ENCODE measurements at places on chromosomes 6 and 20.

DNA sequence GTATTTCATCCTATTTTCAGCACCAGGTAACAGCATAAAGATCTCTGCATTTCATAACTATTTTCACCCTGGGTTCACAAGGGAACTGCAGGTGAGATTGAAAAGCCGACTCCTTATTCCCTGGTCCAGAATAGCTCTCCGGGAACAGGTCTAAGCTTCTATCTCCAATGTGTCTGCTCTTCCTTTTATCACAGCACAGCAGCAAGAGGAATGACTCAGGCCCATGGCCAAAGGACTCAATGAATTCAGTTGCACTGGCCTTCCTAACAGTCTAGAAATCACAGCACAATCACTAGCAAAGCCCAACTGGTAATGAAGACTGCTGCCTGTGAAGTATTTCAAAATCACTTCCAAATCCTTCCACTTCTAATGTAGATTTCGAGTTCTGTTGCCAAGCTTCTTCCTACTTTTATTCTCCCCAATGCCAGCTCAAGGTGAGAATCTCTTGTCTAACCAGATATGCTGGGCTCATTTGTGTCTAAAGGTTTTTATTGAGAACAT is 30.7 kb downstream of the HMGN3 start:
- DNase-seq: no peak

GRCh38 chr6:52616059-52616690 is 39.3 kb upstream of the TRAM2 start:
- no peak for DNase-seq

DNA sequence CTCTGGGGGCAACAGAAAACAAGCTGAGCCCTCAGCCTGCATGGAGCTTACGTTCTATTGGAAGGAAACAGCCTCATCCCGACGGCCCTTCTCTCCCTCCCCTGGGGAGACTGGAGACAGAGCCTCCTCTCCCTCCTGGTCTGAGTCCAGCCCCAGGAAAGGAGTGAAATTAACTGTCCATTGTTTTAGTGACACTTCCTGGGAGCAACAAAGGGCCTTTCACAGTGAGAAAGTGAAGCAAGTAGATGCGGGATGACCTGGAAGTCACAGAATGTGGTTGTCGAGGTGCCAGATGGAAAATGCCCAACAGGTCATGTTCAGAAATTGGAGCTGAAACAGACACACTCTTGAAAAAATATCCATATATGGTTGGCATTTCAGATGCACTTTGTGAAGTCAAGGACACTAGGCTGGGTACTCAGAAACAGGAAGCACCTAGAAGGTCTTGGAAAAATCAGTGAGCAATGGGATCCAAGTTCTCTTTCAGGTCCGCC is 77.8 kb downstream of the TFAP2C start:
- no peak for DNase-seq

- DNase-seq: no peak
Measured at GRCh38 chr6:146542881-146543210, 787 bp upstream of the RAB32 start.

GRCh38 chr20:17838921-17839320 is 129.7 kb downstream of the SNX5 start:
- no peak for DNase-seq

DNA sequence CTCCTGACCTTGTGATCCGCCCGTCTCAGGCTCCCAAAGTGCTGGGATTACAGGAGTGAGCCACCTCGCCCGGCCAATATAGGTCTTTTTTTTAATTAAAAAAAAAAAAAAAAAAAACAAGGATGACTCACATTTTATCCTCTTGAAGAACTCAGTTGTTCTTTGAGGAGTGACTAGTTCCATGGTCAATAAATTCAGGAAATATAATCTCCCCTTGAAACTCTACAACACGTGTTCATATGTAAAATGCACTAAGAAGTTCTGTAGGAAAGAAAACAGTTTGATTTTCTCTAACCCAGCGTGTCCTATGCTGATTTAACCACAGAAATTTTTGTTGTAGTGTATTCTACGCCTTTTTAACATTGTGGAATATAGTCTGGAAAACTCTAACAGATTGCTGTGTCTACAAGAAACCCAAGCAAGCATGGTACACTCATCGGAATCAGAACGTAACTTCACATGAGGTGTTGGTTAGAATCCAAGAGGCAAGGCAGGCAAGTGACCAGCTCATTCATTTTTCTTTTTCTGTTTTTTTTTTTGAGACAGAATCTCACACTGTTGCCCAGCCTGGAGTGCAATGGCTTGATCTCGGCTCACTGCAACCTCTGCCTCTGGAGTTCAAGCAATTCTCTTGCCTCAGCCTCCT is 79.0 kb upstream of the ZNF217 start:
- DNase-seq: no peak

- no peak for DNase-seq
Measured at GRCh38 chr20:58518387-58518786, 3.2 kb upstream of the APCDD1L start.

GRCh38 chr6:150053450-150053849 is 15.5 kb downstream of the ULBP3 start:
- no peak for DNase-seq

GRCh38 chr20:34676642-34677373 is at the start of gene PIGU:
TSS of gene PIGU (minus strand) at chr20:34677092. CDS start at chr20:34677085, 7 bp downstream.
- DNase-seq: peak; percentile 99

DNA sequence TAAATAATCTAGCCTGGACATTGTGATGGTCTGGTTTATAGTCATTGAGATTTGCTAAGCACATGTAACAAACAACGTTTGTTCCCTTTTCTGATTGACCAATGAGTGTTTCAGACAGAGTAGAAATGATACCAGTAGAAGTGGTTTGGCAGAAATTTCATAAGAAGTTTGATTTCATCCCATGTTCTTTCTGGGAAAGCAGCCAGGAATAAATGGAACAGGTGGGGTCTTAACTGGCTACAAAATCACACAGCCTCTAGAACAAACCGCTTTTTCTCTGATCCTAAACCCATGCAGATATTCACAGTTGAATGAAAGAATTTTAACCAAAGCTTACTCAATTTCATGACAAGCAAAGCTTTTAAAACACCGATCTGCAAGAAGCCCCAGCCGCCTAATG is 227.5 kb downstream of the UST start:
- DNase-seq: no peak

DNA sequence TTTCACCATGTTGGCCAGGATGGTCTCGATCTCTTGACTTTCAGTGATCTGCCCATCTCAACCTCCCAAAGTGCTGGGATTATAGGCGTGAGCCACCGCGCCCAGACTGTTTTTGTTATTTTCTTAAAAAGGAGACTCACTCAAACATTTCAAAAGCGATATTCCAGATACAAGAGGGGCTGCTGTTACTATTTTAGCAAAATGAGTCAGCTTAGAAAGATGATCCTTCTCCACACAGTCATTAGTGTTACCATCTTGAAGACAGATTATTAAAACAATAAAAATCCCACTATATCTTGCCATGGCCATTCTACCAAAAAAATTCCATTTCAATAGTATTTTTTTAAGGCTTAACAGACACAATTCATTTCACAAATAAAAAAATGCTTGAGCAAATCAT is 102.8 kb downstream of the PREP start:
- no peak for DNase-seq

DNA sequence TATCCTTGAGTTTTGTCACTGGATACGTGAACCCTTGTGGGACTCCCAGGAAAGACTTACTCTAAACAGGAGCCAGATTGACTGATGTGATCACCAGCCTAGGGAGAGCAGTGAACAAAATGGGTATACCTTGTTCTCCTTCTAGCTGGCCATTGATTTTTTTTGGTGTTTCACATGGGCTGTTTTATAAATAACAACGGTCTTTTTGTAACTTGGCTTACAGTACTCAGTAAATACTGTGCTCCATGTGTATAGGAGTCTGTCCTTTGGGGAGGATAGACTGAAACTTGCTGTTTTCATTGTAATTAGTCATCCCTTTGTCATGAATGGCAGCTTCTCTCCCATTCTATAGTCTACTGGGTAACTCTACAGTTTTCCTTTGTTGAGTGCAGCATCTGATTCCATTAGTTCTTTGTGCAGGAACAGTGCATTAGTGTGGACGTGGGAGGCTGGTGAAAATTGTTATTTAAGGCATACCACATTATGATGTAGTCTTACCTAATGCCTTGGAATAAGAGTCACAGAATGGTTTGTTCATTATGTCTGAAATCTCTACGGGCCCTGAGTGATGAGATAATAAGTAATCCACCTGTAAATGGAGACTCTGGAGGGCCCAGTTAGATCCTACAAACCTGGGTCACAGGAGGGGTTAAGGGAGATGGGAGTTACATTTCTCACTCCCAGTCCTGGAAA is 89.5 kb downstream of the TIAM2 start:
- no peak for DNase-seq

All from NB4 (cell line).